ENCODE measurements at places on chromosomes 13 and 19.

DNA sequence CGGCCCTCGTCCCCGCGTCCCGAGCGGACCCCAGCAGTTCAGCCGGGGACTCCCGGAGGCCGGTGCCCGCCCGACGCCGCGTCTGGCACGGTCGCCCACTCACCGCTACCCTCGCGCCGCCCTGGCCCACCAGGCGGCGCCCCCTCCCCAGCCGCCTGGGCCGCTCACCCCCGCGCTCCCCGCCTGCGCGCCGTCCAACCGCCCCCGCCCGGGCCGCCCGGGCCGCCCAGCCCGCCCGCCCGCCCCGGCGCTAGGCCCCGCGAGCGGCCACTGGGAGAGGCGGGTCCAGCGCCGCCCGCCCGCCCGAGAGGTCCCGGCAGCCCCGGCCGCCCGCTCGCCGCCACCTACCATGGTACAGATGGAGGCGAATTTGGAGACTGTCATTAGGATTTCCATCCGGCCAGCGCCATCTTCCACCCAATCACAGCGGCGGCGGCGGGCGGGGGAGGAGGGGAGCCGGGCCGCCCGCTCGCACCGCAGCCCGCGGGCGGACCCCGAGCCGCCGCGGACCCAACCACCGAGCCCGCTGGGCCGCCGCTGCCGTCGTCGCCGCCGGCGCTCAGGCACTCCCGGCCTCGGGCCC, at the start of gene USP12:
USP12 (minus strand) TSS at position 568 of the 583 bp plus-strand sequence; CDS start at position 396, 172 bp downstream.
- peak; percentile 42 for DNase-seq

DNA sequence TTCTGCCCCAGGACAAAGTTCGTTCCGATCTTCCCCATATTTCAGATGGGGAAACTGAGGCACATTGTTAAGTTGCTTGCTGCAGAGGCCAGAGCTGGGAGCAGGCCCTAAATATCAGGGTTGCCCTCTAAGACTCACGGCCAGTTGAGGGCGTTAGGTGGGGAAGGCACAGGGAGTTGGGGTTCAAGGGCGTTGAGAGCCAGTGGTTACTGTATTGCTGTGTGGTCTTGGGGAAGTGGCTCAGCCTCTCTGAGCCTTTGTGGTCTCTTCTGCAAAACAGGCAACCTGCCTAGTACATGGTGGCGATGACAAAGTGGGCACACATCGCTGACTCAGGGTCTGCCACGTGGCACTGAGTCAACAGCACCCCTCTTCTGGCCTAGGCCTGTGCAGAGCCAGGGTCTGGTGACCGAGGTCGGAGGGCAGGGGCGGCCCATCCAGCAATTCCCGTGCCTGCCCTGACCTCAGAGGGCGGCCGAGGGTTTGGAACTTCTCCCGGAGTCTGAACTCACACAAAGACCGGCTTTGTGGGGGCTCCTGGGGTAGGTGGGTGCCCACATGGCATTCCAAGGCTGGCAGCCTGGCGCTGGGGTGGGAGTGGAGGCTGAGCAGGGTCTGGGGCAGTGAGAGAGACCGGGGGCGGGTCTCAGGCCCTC, 10.2 kb downstream of the TNFAIP8L1 start:
- no peak for DNase-seq

DNA sequence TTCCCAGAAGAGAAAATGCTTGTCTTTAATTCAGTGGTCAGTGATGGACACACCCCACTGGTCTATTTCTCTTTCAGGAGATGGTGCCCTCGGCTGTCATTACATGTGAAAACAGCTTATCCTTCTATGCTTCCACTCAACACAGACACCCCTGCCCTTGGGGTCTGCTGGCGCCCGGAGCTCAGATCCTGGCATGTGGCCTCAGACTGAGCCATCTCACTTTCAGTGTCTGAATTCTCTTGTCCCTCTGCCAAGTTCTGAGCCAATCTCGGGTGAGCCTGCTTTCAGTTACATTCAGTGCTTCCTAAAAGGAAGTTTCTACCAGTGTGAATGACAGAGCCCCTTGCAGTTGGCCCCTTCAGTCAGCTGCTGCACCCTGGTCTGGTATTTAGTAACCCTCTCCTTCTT, 293.6 kb downstream of the DNAJC15 start:
- DNase-seq = no peak

- no peak for DNase-seq
These were observed 8.6 kb downstream of the GSK3A start for GRCh38 chr19:42233678-42234292.

DNA sequence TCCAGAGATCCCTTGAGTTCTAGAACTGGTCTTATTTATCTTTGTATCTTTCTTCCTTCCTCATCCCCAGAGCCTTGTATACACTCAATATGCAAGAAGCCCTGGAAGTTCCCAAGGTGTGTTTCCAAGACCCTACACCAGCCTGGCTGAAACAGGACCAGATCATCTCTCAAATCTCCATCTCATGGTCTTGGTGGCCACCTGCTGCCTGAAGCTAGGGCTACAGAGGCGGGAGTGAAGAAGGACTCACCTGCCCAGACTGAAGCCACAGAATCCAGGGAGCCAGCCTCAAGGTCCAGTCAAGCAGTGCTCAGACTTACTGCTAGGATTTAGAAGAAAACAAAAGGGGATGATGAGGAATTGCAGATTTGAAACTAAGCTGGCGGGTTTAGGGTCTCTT, 6.1 kb upstream of the CYSLTR2 start:
- DNase-seq = no peak

- DNase-seq = no peak
These were observed 5.6 kb downstream of the INAFM1 start for GRCh38 chr19:47280183-47280797.

DNA sequence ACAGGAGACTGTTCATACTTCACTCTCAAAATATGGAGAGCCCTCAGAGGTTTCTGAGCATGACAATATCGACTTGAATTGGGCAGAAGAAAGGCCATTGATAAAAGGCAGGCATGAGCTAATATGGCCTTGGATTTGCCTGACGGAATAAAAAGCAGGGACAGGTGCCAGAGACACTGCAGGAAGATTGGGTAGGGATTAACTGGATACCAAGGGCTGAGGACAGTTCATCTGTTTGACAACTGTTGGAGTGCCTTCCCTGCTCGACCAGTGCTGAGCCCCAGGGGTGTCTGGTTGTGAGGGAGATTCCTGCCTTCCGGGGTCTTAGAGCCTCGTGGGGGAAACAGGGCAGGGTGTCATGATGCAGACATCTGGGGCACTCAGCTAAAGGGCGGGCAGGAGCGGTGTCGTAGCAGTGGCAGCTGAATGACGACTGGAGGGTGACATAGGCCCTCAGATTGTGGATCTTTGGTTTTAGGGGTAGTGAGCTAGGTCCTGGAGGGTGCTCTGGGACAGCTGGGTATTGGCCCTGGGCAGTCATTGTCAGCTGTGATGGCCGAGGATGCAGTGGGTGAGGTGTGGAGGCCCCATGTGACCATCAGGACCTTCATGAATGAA, 12.3 kb downstream of the GATAD2A start:
- DNase-seq = no peak

GRCh38 chr13:94182185-94182761, 297.2 kb downstream of the DCT start:
- DNase-seq = no peak

GRCh38 chr13:83633746-83634145, 248.5 kb downstream of the SLITRK1 start:
- DNase-seq = no peak
